ENCODE measurements at places on chromosomes 13 and 19.

GRCh38 chr13:97250560-97250959, 28.4 kb downstream of the MBNL2 start:
- no peak for DNase-seq

GRCh38 chr13:64930636-64931035, 2299.5 kb downstream of the PCDH9 start:
- no peak for DNase-seq

- DNase-seq = no peak
These were observed 16.8 kb downstream of the FCGBP start for GRCh38 chr19:39917561-39918182.

DNA sequence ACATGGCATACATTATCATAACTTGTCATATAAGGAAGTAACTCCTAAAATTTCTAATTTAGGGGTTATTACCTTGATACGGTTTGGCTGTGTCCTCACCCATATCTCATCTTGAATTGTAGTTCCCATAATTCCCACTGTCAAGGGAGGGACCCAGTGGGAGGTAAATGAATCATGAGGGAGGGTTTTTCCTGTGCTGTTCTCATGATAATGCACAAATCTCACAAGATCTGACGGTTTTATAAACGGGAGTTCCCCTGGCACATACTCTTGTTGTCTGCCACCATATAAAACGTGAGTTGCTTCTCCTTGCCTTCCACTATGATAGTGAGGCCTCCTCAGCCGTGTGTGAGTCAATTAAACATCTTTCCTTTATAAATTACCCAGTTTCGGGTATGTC, 76.0 kb downstream of the ZDHHC20 start:
- no peak for DNase-seq

All from A549 (cell line).